Esophagus muscularis mucosa (tissue), 4 donors: ENCODE measurements at places on chromosomes 12 and 14. TPM values are rescaled to one million over a fixed set of nuclear protein-coding genes. Genes with fewer than 3 reads are reported as not detected.

DNA sequence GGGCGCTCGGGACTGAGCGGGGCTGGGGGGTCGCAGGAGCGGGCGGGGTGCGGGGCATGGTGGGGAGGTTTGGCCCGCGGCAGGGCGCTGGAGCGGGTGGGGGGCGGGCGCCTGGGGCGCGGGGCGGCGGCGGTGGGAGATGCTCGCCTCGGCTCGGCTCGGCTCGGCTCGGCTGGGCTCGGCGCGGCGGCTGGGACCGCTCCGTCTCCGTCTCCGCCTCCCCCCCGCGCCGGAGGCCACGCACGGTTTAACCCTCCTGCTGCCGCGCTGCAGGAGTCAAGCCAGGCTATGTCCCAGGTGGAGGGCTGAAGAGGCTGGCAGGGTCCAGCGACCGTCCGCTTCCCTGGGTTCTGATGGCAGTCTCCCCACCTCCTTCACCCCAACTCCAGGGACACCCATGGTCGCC, at the start of gene PIANP:
TSS of gene PIANP (minus strand) at position 170 of the 406 bp plus-strand sequence. CDS start 2,754 bp downstream, outside the sequence.
- DNase-seq, result no peak
- peaks cover 47% of the 10 kb centered on the region for H3K27me3 ChIP-seq
- H3K4me3 ChIP-seq, result peak within 1 kb of the TSS; percentile 59
- H3K4me1 ChIP-seq, result peaks cover 13% of the 10 kb centered on the region
- no peaks in the 10 kb centered on the region for H3K36me3 ChIP-seq

DNA sequence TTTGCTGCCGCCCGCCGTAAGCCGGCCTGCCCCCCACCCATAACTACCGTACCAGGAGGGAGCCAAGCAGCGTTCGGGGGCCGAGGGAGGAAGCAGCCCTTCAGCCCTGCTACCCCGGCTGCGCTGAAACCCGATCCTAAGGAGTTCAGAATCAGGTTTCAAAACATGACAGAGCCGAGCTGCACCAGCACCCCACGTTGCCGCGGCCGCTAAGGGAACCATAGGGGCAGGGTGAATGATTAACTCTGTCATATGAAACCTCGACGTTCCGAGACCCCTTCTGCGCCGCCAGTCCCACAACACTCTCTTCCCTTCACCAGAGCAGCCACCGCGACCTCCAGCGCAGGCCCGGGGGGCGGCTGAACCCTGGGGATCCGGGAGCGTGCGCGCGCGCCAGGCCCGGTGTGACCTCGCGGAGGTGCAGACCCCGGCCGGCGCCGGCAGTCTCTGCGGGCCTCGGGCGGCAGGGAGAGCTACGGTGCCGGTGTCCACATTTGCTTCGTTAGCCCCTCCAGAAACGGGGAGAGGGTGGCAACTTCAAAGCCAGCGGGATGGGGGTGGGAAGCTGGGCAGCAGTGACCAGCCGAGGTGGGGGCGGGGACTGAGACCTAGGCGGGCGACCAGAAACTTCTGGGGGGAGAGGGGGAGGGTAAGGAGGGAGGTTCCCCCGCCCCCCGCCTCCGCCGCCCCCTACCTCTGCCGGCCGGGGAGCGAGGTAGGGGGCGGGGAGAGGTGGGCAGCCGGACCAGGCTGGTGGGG, 1.6 kb downstream of the SIX4 start:
- peak overlapping the region; percentile 71 for H3K27ac ChIP-seq
- no peaks in the 10 kb centered on the region for H3K36me3 ChIP-seq
- peaks cover 28% of the 10 kb centered on the region for H3K27me3 ChIP-seq
- DNase-seq, result no peak
- H3K4me3 ChIP-seq, result peak overlapping the region; percentile 71

DNA sequence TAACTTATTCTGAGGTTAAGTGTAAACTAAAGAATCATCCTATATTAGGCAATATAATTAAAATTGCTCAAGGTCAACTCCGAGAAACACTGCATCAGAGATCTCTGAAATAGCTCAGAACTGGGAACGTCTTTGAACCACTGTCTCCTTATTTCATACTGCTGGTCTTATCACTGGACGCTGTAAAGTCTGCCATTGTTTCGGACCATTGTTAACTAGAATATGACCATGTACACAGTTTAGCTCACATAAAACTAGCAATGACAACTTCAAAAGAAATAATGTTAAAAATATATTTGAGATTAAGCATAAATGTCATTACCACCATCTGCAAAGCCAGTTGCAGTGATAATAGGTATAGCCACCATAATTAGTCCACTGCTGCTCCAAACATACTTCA, 2.9 kb downstream of the ABCD2 start:
- H3K27me3 ChIP-seq, result no peaks in the 10 kb centered on the region
- H3K36me3 ChIP-seq, result no peaks in the 10 kb centered on the region
- DNase-seq, result no peak
- H3K4me3 ChIP-seq, result no peak overlapping the region

GRCh38 chr14:38727731-38728130, 375.3 kb downstream of the SEC23A start:
- H3K27me3 ChIP-seq, result no peaks in the 10 kb centered on the region
- H3K27ac ChIP-seq, result no peak overlapping the region

DNA sequence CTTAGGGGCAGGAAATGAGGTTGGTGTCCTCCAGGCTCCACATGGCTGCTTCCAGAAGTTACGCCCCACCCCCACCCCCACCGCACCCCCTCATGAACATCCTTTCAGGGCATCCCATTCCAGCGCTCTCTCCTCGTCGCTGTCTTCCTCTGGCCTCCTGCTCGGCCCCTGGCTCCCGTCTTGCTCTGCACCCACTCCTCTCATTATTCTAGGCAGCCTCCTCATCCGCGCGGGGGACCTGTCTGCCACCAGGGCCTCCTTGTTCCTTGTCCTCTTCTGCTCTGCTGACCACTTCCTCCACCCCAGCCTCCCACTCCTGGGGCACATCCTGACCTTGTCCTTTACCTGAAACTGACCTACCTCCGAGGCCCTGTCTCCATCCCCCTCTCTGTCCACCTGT, 29.8 kb upstream of the PLEKHG6 start:
- no peak for DNase-seq
- H3K36me3 ChIP-seq, result no peaks in the 10 kb centered on the region
- H3K27ac ChIP-seq, result peak overlapping the region; percentile 88
- peaks cover 51% of the 10 kb centered on the region for H3K4me1 ChIP-seq

- no peaks in the 10 kb centered on the region for H3K36me3 ChIP-seq
- H3K4me1 ChIP-seq, result no peaks in the 10 kb centered on the region
- no peak for DNase-seq
- peak overlapping the region; percentile 39 for H3K4me3 ChIP-seq
Measured at GRCh38 chr14:34693228-34693939, 21.0 kb downstream of the CFL2 start.

GRCh38 chr12:128164533-128164932, 102.4 kb upstream of the TMEM132C start:
- H3K4me1 ChIP-seq, result no peaks in the 10 kb centered on the region
- DNase-seq, result no peak
- no peaks in the 10 kb centered on the region for H3K36me3 ChIP-seq
- H3K27ac ChIP-seq, result no peak overlapping the region
- H3K4me3 ChIP-seq, result no peak overlapping the region

DNA sequence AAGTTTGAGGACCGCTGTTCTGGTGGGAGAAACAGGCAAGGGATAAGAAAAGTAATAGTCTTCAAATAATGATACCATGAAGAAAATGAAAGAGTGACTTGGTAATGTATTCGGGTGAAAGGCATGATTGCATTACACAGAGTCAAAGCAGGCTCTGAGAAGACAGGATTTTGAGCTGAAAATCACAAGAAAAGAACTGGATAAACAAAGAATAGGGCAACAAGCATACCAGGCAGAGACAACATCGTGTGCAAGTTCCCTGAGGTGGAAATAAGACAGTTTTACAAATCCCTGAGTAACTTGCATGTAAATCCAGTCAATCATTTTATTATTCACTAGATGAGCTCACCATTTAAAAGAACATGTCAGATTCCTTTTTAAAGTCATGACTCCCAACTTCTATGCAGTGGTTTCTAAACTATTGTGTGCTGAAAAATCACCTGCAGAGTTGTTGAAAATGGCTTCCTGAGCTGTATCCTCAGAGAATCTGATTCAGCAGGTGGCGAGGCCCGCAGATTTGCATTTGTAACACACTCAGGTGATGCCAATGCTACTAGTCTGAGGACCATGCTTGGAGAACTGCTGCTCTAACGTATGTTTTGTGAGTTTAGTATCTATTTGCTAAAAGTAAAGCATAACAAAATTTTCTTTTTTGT, 133.0 kb upstream of the ABCD2 start:
- H3K4me1 ChIP-seq, result no peaks in the 10 kb centered on the region
- no peaks in the 10 kb centered on the region for H3K36me3 ChIP-seq
- no peak overlapping the region for H3K4me3 ChIP-seq
- no peak overlapping the region for H3K27ac ChIP-seq
- no peaks in the 10 kb centered on the region for H3K27me3 ChIP-seq

GRCh38 chr14:58479975-58480374, 52.5 kb downstream of the KIAA0586 start:
- no peaks in the 10 kb centered on the region for H3K27me3 ChIP-seq
- no peak for DNase-seq
- peaks cover 50% of the 10 kb centered on the region for H3K36me3 ChIP-seq
- no peak overlapping the region for H3K4me3 ChIP-seq
- no peak overlapping the region for H3K27ac ChIP-seq

DNA sequence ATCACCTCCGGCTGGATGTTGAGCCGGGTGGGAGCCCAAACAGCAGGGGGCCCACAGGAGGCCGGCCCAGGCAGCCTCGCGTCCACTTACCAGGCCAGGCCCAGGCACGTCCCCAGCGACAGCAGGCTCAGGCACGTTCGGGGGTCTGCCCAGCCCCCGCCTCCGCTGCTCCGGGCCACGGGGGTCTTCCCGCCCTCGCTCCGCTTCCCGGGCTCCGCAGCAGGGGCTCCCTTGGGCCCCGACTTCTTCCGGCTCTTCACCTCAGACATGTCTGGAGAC, 216 bp downstream of the IKBIP start:
- H3K27me3 ChIP-seq, result no peaks in the 10 kb centered on the region
- no peak for DNase-seq
- peaks cover 9% of the 10 kb centered on the region for H3K36me3 ChIP-seq
- H3K4me3 ChIP-seq, result peak overlapping the region; percentile 97
- peak overlapping the region; percentile 89 for H3K27ac ChIP-seq

- peak overlapping the region; percentile 67 for H3K27ac ChIP-seq
- no peaks in the 10 kb centered on the region for H3K27me3 ChIP-seq
Measured at GRCh38 chr12:99911081-99911480, 73.7 kb downstream of the ANKS1B start.

DNA sequence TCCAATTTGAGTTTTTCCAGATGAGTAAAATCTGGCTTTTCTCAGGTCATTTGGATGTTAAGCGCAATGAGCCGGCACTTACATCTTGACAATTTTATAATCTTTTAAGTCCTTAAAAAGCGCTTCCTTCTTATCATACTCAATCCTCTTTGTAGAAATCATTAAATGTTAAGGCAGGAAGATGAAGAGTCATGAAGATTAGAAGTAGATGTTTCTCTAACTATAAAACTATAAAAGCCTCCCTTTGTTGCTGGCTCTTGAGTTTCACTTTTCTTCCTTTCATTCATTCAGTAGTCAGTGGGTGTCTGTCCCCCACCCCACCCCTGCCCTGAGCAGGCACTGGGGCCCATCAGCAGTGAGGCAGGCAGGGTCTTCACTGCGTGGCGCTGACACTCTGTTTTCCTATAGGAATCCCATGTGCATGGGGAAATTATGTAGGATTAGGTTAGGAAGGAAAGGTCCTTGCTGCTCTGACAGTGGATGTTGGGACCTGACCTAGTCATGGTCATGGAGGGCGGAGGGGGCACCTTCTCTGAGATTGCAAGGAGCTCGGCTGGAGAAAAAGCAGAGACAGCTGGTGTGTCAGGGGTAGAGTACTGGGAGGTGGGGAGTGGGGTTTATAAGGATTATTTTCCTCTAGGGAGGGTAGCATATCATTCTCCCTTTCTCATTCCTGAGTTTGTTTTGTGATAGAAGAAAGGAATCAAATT, 65.8 kb downstream of the CCDC92 start:
- H3K36me3 ChIP-seq, result no peaks in the 10 kb centered on the region
- H3K27ac ChIP-seq, result no peak overlapping the region
- no peak for DNase-seq
- H3K4me1 ChIP-seq, result no peaks in the 10 kb centered on the region
- no peak overlapping the region for H3K4me3 ChIP-seq

DNA sequence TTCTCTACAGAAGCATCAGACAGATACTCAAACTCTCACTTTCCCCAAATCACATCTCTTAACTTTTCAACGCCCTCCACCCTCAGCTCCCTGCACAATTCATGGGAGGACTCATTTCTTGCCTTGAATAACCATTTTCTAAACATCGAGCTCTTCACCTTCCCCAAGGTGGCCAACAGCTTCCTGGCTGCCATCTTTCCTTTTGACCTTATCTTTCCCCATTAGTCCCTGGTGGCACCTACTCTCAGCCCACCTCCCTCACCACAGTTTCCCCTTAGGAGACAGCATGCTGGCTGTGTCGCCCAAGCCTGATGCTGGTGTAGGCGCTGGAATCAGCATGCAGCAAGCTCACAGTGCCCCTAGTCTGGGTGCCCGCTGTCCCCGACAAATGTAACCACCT, 8.4 kb upstream of the OAS1 start:
- H3K4me3 ChIP-seq, result no peak overlapping the region
- no peaks in the 10 kb centered on the region for H3K4me1 ChIP-seq
- no peaks in the 10 kb centered on the region for H3K36me3 ChIP-seq
- no peak for DNase-seq

RNU4-1 gene
- not detected for total RNA-seq

FLRT2 gene
- 10.9 TPM for total RNA-seq

VDR gene
- total RNA-seq, result 2.5 TPM
